ENCODE measurements at places on chromosomes 5 and 9.

DNA sequence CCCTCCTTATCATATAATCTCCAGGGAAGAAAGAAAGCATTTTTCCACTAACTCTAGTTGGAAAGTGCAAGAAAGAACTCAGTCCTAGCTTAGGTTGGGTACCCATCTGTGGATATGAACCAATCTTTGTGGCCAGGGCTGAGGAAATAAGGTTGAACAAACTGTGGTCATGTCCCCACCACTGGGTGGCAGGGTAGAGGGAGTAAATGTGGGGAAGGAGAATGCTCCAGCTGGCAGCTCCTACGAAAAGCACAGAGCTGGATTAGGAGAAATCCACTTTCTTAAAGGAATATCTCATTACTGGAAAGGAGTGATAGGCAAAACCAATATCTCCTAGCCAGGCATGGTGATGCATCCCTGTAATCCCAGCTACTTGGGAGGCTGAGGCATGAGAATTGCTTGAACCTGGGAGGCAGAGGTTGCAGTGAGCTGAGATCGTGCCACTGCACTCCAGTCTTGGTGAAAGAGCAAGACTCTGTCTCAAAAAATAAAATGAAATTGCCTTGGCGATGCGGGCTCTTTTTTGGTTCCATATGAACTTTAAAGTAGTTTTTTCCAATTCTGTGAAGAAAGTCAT is 175.1 kb downstream of the CCDC192 start:
- no peak for DNase-seq

GRCh38 chr5:59887274-59887673 is 6.3 kb downstream of the PDE4D start:
- no peak for DNase-seq

GRCh38 chr9:137544176-137544760 is 5.9 kb downstream of the PNPLA7 start:
- no peak for DNase-seq

DNA sequence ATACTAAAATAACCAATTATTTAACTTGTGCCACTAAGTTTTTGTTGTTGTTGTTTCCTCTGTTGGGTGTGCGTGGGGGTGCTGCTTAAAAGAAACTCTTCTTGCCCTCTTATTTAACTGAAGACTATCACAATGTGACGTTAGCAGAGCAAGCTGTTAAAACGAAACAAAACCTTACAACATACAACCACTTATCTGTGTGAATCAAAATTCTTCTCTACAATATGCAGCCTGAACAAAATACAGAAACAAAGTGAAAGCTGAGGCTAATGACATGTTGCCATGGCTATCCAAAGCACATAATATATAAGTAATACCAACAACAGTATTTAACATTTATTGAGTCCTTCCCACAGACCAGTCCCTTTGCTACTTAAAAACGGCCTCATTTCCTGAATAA is 291.0 kb downstream of the FBXL17 start:
- no peak for DNase-seq

DNA sequence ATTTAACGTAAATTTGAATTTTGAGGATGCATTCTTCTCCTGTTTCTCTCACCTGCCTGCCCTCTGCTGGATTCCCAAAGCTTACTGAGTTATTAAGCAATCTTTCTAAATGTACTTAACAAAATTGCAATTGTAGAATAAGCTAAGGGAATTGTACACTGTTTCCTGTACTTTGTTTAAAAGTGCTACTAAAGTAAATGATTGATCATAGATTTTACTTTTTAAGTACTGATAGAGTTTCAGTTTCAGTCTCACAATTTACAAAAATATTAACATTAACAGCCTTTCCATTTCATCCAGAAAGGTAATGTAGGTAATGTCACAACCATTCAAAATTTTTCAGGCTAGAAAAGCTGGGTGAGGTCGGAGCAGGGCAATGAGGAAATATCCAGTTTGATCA is 4.8 kb upstream of the RANBP17 start:
- DNase-seq: no peak

Measured in stimulated activated CD8-positive, alpha-beta memory T cell treated with anti-CD3 and anti-CD28 coated beads, Interleukin-4, amount 100 ng/mL, for 1 hour (primary cell).